ENCODE measurements at places on chromosomes 6 and 20.

- no peak for DNase-seq
Observed at GRCh38 chr6:90397047-90397446, 100.4 kb upstream of the BACH2 start.

DNA sequence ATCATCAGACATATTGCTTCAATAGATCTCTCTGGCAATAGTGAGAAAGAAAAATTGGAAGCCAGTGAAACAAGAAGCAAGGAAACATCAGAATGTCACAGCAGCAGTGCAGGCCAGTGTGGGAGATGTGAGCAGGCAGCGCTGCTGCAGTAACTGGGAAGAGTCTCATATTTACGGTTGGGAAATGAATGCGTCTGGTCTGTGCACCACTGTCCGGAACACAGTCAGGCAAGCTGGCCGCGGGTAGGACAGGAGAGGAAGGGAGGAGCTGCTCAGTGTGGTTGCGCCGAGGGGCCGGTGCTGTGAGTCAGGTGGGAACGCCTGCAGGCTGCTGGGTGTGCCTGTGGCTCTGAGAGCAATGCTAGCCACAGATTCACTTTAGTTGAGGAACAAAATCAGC, 6.4 kb upstream of the PSMG4 start:
- DNase-seq, result no peak

DNA sequence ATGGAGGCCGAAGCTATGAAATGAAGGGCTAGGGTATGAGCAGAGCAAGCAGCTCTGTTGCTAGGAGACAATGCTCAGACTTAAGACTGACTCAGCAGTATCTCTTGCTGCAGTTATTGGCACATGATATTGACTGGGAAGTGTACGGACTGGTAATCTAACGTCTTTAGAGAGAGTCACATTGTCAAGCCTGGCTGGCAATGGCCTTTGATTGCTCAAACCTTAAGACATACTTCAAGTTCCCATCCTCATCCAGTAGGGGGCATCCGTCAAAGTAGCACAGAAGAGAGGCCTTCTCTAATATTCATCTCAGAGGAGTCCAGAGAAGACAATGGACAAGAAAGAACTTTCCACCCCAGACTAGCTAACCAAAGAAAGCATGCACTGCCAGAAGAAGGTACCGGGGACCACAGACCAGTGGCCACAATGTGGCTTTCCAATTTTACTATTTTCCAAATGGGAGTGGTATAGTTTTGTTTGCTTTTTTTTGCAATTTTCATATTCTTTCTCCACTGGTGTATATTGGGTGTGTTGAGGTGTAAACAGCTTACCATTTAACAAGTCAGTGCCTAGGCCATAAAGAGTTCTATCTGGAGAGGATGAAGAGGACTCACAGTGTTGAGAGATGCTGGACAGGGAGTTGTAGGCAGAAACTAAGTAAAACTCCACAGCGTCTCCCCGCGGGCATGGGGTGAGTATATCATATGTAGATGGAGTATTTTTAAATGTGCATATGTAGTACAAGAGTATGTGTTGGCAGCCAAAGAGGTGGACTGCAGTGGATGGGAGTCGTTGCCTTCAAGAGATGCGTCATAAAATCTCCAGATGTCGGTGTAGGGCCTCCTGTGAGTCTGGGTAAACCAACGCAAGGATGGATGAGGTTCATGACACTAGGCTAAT, 36.7 kb downstream of the LRFN2 start:
- DNase-seq, result peak; percentile 54

DNA sequence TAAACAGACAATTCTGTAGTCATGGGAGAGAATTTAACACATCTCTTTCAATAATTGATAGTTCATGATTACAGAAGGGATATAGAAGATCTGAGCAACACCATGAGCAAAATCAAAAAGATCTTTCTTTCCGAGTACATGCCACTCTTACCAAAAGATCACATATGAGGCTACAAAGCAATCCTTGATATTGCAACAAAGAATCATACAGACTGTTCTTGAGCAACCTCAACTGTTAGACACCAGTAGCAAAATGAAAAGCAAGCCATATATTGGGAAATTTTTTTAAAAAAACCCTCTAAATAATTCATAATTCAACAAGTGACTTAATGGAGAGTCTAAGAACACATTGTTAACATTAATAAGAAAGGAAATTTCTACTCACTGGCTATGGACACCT, 3.6 kb upstream of the CD83 start:
- no peak for DNase-seq

GRCh38 chr6:63066055-63066704, 145.1 kb upstream of the FKBP1C start:
- no peak for DNase-seq

GRCh38 chr6:37321516-37322415, 32.0 kb upstream of the RNF8 start:
- DNase-seq, result no peak

- no peak for DNase-seq
Observed at GRCh38 chr6:19906171-19906570, 69.0 kb downstream of the ID4 start.

GRCh38 chr20:62732031-62732760, 23.6 kb downstream of the NTSR1 start:
- DNase-seq, result no peak

- no peak for DNase-seq
Observed at GRCh38 chr6:56514395-56514794, 128.3 kb downstream of the DST start.

- no peak for DNase-seq
Observed at GRCh38 chr6:77778527-77778926, 125.7 kb downstream of the MEI4 start.

- no peak for DNase-seq
Observed at GRCh38 chr6:120873125-120873865, 461.0 kb downstream of the TBC1D32 start.

GRCh38 chr6:151121900-151122299, 117.9 kb upstream of the AKAP12 start:
- DNase-seq, result no peak

- DNase-seq, result no peak
Observed at GRCh38 chr6:166999884-167000253, 672 bp downstream of the CEP43 start.

DNA sequence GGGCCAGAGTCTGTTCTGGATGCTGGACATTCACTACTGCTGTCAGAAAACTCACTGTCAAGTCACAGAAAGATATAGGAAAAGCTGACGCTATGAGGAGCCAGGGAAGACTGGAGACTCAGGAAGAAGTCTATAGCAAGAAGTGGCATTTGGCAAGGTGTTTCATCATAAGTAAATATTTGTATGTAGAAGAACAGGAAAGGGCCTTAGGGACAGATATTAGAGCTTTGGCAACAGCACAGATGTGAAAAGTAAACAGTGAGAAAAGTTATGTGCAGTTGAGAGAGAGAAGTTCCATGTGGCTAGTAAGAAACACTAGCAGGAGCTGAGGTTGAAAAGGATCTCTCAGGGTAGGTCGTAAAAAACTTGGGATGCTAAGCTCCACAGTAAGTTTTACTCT, 868.9 kb downstream of the PHF3 start:
- no peak for DNase-seq

DNA sequence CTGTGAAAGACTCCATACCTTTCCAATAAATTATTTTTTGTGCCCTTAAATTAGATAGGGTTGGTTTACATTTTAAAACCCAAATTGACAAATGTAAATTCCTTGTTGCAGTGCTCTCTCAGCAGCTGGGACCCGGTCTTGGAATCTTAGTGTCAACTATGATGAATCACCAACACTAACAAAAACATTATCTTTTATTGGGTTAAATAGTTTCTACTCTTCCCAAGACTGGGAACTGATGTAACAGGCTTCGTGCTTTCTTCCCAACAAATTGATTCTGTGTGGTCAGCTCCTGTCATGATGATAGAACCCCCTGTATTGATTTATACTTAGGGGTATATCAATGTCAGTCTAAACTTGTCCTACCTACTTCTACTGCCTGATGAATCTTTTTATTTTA, 23.2 kb upstream of the AHI1 start:
- DNase-seq, result no peak

DNA sequence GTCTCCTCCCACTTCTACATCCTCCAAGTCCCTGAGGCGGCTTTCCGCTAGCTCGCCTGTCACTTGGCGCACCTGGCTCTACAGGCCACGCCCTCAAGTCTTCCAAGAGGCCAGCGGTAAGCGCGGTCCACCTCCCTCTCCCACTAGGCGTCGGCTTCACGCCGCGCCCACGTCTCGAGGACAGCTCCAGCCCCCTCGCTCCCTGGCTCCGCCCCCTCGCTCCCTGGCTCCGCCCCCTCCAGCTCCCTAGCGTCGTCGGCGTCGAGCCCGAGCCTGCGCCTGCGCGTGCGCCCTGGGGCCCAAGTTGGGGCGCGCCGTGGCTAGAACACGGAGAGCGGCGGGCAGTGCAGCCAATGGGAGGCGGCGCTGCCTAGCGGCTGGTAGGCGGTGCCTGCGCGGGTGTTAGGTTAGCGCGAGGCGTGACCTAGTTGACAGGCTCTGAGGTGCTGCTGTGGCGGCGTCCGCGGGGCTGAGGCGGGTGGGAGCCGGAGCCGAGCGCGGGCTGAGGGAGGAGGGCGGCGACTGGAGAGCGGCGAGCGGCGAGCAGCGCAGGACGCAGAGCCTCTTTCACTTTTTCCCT, at the start of gene MACROD2:
MACROD2 (plus strand) TSS at position 431 of the 580 bp plus-strand sequence.
- DNase-seq, result peak; percentile 98
